ENCODE measurements at places on chromosomes 2 and 18.

DNA sequence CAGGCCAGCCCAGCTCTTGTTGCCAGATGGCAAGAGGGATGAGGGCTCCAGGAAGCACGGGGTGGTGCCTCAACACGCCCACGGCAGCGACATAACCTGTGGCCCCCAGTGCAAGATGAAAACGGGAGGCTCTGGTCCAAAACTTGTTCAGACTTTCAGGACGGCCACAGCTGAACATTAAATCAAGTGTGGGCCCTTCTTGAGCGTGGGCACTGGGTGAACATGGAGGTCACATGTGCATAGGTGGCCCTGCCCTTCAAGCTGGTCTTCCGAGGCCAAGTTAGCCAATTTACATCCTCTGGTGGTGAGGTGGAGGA lies 77.5 kb downstream of the NDUFA10 start:
- no peak for DNase-seq

- DNase-seq = no peak
Observed at GRCh38 chr2:236607471-236608187, 38.0 kb downstream of the ACKR3 start.

DNA sequence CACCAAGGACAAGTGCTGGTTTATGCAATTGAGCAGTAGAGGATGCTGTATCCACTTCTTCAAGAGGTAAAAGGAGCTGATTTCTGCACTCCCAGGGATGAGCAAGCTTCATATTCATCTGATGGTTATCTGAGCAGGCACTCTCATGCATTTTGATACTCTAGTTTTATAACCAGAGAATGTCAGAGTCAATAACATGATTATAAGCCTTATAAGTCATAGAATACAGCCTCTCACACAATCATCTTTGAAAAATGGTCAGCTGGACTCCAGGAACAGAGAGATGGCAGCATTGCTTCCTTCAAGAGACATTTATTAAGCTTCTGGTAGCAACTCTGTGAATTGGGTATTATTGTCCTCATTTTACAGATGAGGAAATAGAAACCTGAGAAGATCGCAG lies 167.1 kb downstream of the SLC8A1 start:
- DNase-seq = no peak

- DNase-seq = no peak
Observed at GRCh38 chr2:72116081-72116533, 31.6 kb downstream of the CYP26B1 start.

DNA sequence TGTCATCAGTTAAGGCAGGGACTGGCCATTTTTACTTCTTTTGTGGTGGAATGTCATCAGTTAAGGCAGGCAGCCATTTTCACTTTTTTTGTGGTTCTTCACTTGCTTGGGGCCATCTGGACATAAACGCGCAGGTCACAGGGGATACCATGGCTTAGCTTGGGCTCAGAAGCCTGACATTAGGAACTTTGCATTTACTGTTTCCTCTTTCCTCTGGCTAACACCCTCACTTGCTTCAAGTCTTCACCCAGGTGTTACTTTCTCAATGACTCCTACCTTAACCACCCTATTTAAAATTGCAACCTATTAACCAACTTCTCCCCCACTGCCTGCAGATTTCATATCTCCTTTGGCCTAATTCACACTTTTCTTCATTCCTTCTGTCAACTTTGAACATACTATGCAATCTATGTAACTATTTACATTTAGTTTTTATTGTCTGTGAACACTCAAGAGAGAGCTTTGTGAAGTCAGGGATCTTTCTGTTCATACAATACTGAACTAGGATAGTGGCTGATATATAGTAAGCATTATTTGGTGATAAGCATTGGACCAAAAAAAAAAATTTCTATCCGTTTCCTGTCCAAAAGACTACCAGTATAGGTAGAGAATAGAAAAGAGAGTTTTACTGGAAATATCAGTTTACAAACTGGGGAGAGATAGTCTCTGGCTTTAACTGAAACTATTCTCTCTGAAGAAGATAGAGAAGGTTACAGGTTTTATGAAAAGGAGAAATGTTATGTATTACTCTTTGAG lies 600.1 kb upstream of the ZNF804A start:
- DNase-seq = no peak

DNA sequence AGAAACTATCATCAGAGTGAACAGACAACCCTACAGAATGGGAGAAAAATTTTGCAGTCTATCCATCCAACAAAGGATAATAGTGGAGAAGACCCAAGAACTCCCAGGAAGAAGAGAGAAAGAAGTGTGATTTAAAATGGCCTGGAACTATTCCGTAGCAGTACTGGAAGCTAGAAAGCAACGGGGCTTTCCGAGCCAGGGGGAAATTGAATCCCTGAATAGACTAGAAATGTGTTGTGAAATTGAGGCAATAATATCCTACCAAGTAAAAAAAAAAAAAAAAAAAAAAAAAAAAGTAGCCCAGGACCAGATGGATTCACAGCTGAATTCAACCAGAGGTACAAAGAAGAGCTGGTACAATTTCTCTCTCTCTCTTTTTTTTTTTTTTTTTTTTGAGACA lies 69.3 kb downstream of the FARP2 start:
- no peak for DNase-seq

GRCh38 chr2:43311276-43311675 lies 84.9 kb upstream of the ZFP36L2 start:
- DNase-seq = no peak

- DNase-seq = no peak
Observed at GRCh38 chr18:46475390-46475752, 181.6 kb downstream of the LOXHD1 start.

GRCh38 chr2:130826419-130826818 lies 10.3 kb upstream of the ARHGEF4 start:
- no peak for DNase-seq

DNA sequence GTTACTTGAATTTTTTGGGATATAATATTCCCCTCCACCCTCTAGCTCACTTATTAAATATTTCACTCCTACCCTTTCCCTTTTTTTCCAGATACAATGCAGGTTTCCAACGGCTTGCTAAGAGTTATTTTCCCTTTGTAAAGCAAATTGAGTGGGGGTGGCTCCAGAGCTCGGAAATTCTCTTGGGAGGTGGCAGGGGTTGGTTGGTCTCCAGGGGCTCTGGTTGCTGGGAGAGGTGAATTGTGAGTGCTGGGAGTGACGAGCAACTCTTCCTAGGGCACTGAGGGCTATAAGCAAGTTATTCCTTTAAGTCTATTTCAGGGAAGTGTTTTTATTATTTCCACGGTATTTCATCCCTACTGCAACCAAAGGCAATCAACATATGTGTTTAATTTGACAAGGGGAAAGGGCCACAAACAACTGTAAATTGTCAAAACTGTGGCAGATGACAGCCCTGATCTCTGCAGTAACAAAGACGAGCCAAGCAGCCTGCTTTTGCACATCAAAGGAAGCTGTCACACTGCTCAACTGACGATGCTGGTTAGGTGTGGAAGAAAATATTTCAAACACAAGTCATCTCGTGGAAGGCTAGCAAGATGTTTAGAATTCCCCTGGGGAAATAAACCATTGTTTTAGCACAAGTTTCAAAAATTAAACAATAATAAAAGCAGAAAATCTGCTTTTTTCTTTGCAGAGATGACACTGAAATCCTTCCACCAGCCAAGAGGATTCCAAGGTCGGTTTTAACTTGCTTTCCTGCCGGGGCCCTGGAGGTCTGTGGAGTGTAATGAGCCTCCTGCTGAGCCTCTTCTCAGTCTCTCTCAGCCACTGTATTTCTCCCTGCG lies 34.8 kb upstream of the ASXL2 start:
- DNase-seq = no peak

GRCh38 chr2:125711075-125711474 lies 944.9 kb upstream of the GYPC start:
- DNase-seq = no peak

DNA sequence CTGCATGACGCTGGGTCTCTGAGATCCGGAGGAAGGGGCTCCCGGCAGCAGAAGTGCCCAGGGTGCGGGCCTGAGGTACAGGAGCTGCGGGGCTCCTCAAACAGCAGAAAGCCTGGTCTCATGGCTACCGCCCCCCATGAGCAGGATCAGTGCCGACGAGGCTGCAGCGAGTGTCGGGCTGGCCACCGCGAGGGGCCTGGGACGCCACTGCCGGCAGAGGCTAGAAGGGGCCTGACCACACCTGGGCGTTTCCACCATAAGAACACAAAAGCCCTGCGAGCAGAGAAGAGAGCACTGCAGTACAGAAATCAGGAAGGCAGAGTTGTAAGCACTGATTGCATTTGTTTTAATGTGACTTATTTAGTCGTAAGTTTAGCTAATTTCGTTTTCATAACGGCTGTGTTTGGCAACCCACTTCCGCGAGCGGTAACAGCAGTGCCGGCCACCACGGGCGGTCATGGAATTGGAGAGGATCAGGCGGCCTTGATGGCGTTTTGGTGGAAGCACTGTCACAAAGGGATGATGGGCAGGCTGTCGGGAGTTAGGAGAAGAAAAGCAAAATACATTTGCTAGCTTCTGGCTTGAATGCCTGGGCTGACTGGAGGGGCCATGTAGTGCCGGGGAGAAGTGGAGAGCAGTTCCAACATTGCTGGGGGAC lies 117.4 kb downstream of the HDAC4 start:
- no peak for DNase-seq

GRCh38 chr2:40123746-40124145 lies 328.1 kb downstream of the SLC8A1 start:
- DNase-seq = no peak

- no peak for DNase-seq
Observed at GRCh38 chr2:54606393-54606958, 117.0 kb upstream of the EML6 start.

DNA sequence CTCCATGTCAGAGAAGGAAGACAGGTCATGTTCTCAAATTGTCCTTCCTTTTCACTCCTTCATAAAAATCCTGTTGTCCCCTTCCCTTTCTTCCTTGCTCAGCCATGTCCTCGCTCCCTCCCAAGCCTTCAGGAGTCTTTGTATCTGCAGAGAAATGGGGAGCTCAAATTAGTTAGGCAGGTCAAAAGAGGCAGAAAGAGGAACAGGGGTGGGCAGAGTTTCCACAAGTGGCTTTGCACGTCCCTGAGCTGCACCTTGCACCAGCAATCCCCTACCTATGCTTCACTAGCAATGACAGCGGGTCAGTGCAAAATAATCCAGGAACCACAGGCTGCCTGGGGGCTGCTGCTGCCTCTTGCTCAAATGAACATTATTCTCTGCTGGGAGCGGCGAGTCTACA lies 152.1 kb upstream of the ITGA6 start:
- no peak for DNase-seq

DNA sequence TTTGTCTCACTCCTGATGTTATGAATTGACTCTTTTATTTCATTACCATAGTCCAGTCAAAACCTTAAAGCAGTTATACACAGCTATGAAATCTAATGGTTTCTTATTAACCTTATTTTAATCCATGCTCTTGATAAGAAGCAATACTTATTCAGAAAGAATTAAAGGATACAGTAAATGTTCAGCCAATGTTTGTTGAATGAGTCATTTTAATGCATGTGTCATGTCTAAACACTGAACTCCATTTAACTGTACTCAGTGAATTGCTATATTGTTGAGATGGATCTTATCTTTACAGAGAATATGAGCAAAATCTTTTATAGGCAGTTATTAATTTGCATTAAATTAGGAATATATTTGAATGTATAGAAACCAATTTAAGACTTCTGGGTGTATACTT lies 135.1 kb upstream of the TFPI start:
- DNase-seq = no peak

- no peak for DNase-seq
Observed at GRCh38 chr2:147945660-147946059, 74.9 kb downstream of the ORC4 start.

DNA sequence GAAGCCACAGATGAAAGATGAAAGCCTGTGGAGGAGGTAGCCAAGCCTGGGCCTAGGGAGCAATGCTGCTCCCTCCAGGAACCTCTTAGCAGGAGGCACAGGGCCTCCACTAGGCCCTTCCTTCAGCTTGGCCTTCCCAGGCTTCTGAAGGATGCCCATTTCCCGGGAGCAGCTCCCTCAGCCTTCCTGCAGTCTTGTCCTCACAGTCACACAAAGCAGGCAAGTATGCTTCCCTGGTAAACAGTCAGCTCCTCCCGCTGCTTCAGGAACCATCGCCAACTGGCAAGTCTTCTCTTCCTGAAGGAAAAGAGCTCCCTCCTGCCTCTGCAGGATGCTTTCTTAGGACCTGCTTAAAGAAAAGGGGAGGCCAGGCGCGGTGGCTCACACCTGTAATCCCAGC lies 53.2 kb downstream of the SMAD7 start:
- no peak for DNase-seq

DNA sequence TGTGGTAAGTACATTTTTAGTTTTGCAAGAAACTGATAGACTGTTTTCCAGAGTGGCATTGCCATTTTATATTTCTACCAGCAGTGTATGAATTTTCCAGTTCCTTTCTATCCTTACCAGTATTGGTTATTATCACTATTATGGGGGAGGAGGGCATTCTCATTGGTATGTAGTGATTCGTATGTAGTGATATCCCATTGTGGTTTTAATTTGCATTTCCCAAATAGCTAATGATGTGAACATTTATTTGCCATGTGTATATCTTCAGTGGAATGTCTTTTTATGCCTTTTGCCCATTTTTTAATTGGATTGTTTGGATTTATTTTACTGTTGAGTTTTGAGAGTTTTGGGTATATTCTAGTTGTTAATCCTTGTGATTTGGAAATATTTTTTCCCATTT lies 16.9 kb downstream of the EIF5B start:
- no peak for DNase-seq

DNA sequence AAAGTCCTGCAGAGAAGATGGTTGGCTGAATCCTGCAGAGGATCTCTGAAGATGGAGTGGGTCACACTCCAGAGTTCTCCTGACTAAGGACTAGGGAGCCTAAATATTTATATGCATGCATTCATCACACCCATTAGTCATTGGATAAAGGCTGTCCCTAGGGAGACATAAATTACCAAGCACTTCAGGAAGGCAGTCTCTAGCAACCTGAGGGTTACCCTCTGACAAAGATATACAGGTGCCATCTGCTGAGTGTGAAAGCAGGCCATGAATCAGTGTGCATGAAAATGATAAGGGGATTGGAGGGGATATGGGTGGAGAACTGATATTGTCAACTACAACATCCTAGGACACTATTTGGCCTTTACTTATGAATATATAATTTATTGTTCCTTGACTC lies 294.8 kb upstream of the DDX18 start:
- no peak for DNase-seq

DNA sequence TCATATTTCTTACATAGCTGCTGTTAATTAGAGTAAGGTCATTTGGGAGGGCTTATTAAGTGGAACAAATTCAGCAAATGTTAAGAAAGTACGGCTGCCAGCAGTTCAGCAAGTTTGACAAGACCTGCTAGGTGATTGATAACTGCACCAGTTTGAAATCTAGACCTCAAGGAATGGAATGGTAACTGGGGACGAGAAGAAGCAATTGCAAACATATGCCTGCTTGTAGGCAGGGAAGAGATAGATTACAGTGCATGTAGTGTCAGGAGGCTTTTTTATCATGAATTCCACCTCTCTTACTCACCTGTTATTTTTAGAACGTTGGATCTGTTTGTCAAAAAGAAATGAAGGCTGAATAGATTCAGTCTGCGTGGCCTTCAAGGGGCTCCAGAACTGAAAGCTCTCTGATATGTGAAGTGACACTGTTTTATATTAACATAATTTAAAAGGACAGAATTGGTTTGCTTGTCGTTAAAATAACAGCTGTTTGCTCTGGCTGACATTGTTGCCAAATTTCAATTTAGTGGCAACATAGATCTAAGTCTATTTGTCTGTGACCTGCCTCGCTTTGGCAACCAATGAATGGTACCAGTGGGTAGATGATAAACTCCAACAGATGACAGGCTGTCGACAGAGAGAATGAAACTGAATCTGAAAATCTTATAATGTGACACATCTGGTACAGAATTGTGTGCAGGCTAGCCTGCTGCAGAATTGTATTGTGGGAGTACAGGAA lies 199.3 kb downstream of the ZNF407 start:
- DNase-seq = no peak
